ENCODE measurements at places on chromosomes 2 and 18. TPM values are rescaled to one million over a fixed set of nuclear protein-coding genes. Genes with fewer than 3 reads are reported as not detected.

Gene HOXD8
- 10.3 TPM for total RNA-seq

Gene PNO1
- total RNA-seq: 9.3 TPM

Gene CNNM4
- total RNA-seq: 8.3 TPM

Gene PCARE
- not detected for total RNA-seq

Gene MRPS5
- 55.0 TPM for total RNA-seq

Gene SERPINB7
- 0.49 TPM for total RNA-seq

Gene NTSR2
- total RNA-seq: not detected

Gene ANKRD30B
- total RNA-seq: not detected

Gene CCDC74B
- 10.3 TPM for total RNA-seq

Gene CRYGC
- total RNA-seq: not detected

Gene SH3RF3
- total RNA-seq: 10.8 TPM

Gene CCDC102B
- 6.4 TPM for total RNA-seq
